T-helper 17 cell (primary cell): ENCODE measurements at places on chromosomes 7 and 10. TPM values are rescaled to one million over a fixed set of nuclear protein-coding genes. Genes with fewer than 3 reads are reported as not detected.

The LRRC18 gene
- not detected for total RNA-seq

- no peak overlapping the region for H3K27ac ChIP-seq
- no peak overlapping the region for H3K4me3 ChIP-seq
- peaks cover 4% of the 10 kb centered on the region for H3K36me3 ChIP-seq
- no peak for DNase-seq
Measured at GRCh38 chr10:28681291-28681763, 4.0 kb downstream of the BAMBI start.

DNA sequence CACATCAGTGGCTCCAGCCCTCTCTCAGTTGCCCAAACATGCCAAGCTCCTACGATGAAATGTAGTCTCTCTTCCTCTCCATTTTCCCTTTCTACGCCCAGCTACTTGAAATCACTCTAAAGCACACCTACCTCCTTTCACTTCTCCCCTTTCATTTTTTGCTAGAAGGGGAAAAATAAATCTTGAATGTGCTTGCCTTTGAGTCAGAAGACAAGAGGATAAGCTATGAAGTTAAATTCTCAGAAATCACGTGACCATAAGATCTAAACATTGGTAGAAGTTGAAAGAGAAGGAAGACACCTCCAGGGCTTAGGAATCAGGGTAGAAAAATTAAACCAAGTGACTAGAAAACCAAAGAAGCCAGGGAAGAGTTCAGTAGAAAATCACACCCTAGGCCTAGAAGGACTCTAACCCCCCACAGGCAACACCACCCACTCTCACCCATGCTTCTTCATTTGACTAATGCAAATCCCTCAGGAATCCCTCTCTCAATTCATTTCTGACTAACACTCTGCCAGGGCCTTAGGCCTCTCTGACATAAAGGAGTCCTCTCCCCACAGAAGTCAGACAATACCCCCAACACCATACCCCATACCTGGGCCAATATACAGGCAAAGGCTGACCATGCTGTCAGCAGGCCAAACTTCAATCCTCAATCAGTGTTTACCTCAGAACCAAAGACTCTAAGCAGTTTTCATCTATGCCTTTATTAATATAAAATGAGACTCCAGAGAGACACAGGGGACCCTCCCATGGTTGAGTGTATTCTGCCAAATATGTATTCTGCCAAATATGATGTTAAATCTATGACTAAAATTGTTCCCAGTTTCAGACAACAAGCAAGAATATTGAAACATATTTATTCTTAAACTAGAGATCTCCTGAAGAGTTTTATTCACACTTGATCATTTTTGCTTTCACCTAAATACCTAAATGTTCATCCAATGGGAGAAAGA is 84.8 kb downstream of the ELMO1 start:
- H3K27ac ChIP-seq: peak overlapping the region; percentile 0
- H3K4me3 ChIP-seq: peak overlapping the region; percentile 2
- peaks cover 61% of the 10 kb centered on the region for H3K4me1 ChIP-seq
- no peaks in the 10 kb centered on the region for H3K36me3 ChIP-seq
- no peaks in the 10 kb centered on the region for H3K27me3 ChIP-seq

GRCh38 chr10:71072823-71073210 is 139.6 kb upstream of the UNC5B start:
- H3K4me3 ChIP-seq: no peak overlapping the region
- H3K27ac ChIP-seq: no peak overlapping the region
- peaks cover 3% of the 10 kb centered on the region for H3K36me3 ChIP-seq
- H3K4me1 ChIP-seq: peaks cover 5% of the 10 kb centered on the region
- H3K27me3 ChIP-seq: peaks cover 23% of the 10 kb centered on the region

DNA sequence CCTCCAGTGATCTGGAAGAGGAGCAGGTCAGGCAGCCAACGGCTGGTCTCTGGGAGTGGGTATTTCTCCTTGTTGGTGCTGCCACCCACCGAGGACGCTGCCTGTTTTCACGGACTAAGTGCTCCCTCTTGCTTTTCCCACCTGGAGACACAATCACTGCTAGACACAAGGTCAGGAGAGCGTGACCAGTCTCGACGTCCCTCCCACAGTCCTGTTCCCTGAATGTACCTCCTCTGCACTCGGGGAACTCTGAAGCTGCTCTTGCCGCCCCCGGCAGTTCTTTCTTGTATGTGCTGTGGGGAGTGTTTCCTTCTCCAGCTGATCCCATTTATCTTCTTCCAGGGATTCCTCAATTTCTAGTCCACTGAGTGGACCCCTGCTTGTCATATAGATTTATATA is 89.4 kb downstream of the CYTH3 start:
- peaks cover 8% of the 10 kb centered on the region for H3K36me3 ChIP-seq
- H3K27ac ChIP-seq: peak overlapping the region; percentile 76
- no peaks in the 10 kb centered on the region for H3K27me3 ChIP-seq
- peaks cover 10% of the 10 kb centered on the region for H3K4me1 ChIP-seq
- H3K4me3 ChIP-seq: no peak overlapping the region
- no peak for DNase-seq
